ENCODE measurements at places on chromosomes 1 and 21. TPM values are rescaled to one million over a fixed set of nuclear protein-coding genes. Genes with fewer than 3 reads are reported as not detected.

The ADAM30 gene
- not detected for total RNA-seq

The CAMSAP2 gene
- total RNA-seq: 18.9 TPM

The SERTAD4 gene
- 4.0 TPM for total RNA-seq

The OPRD1 gene
- total RNA-seq: not detected

DNA sequence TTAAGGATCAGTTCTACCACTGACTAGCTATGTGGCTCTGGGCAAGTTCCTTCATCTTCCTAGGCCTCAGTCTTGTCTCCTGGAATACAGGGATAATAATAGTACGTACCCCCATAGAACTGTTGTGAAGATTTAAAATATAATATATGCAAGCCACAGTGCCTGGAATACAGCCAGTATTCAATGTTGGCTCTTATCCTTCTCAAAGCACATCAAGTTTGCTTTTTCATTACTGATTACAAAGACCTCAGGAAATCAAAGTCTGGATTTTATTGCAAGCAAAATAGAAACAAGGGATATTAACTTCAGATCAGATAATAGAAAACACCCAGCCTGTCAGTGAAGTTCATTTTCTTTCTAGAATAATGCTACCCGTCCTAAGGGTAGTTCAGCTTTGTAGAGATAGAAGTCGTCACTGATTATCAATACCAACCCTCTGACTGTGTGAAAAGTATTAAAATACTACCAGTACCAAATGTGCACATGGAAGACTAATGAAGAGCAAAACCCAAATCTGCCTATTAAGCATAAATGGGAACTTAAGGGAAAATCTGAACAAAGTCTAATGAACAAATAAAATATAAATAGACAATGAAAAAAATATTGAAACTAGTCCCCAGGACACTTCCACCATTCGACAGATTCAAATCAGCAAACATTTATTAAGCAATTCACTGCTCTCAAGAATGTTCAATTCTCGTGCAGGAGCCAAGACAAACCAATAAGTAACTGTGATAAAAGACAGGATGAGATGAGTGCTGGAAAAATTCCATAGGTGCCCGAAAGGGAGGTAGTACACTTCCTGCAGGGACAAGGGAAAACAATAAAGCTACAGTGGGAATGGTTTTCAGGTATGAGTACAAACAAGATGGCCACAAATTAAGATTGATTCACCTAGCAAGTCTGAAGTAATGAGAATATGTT is 206.2 kb downstream of the SMYD3 start:
- DNase-seq: no peak

DNA sequence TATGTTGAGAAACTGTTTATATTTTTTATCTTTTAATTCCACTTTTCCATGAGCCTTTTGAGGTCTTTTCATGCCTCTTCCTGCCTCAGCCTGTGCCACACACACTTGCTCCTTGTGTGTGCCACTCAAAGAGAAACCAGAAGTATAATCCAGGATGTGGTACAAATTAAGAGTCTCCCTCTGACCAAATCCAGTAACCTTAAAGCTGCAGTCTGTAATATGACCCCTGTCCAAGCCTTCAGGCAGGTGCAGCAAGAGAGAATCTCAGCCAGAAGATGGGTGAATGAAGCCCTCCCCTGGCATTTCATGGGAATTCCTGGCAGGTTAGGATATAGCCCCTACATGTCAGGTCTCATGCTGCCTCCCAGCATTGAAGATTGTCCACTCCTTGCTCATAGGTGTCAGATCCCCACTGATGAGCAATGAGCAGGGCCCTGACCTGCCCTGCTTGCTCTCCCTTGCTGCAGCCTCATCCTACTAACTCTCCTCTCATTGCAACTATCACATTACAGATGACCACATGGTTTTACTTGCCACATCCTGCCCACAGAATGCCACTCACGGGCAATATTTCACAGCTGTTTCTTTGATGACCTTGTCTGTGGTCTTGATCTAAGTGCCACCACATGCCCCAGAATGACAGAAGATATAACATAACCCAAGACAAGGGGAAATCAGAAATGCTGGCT is 169.3 kb downstream of the SEC16B start:
- DNase-seq: peak; percentile 74

- DNase-seq: no peak
Observed at GRCh38 chr21:37711286-37711829, 204.9 kb downstream of the KCNJ6 start.

GRCh38 chr1:206829282-206829681 is 36.1 kb upstream of the IL20 start:
- DNase-seq: no peak

GRCh38 chr1:12565094-12565965 is 52.7 kb downstream of the DHRS3 start:
- no peak for DNase-seq

DNA sequence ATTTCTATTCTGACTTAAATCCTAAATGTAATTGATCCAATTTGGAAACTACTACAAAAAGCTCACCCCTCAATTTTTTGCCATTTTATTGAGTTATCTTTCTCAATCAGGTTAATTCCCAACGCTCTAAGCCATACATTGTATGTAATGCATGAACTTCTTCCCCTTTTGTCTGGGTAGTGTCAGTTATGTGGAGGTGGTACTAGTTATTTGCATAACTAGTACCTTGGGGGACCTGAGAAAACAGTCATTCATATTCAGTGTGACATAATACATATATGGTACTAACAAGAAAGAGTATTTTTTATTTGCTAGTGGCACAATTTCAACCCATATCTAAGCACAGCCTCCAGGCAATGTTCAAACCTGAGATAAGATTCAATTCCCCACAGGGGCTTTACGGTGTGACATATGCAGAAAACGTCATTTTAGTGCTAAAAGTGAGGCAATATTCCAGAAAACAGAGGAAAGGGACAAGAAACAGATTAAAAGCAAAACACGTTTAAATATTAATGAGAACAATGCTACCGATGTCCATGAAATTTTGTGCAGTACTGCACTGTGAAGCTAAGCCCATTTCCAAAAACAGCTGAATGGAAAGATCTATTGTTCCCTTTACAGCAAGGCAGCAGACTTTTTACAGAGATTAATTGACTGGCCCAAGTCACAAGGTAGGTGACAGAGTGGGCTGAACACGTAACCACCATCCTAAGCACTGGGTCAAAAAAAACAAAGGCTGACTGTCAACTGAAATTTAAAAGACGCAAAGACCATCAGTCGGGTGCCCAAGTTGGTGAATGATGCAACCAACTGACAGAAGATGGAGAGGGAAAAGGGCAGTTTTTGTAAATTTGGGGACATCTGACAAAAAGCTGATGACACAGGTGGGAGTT is 1.4 kb downstream of the HLCS start:
- no peak for DNase-seq

DNA sequence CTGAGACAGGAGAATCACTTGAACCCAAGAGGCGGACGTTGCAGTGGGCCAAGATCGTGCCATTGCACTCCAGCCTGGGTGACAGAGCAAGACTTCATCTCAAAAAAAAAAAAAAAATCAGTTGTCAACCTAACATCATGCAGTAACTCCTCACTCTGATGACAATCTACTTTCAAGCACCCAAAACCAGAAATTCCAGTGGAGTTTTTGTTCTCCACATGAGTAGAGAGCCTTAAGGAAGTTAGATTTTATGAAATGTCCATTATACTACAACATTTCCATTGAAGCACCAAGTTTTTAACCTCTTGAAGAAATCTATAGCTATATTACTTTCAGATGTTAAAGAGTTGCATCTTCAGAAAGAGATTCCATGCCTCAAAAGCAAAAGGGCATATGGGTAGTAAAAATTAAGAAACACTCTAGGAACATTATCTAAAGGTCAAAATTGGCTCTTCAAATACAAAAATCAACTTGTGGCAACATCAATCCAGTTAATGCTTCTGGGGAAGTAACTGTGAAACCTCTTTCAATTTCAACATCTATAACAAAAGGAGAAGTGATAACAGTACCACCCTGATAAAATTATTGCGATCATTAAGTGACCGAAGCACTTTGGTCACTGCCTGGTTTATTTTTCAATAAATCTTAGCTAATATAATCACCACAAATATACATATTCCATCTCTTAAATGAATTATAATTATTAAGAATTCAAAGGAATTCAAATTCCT is 7.7 kb downstream of the LPGAT1 start:
- no peak for DNase-seq

- no peak for DNase-seq
Observed at GRCh38 chr1:70205071-70205433, 327 bp downstream of the LRRC40 start.

GRCh38 chr1:11333631-11334030 is 60.6 kb downstream of the UBIAD1 start:
- DNase-seq: no peak

Measured in renal cortical epithelial cell (primary cell).